ENCODE measurements at places on chromosomes 6 and 20.

DNA sequence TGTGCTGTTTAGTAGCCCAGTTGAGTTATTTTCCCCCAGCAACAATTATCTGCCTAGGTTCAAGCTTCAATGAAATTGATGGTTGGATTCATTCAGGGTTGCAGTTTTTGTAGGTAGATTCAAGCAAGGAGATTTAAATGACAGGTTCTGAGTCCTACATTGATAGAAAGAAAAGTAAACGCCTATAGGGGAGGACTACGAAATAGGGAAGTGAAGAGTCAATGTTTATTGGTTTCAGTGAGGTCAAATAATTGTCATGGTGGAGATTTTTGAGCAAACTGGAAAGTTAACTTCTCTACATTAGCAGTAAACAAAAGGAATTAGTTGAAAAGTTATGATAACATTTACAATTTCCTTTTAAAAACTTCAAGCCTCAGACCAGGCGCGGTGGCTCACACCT, 734 bp upstream of the WFDC13 start:
- no peak for DNase-seq

- no peak for DNase-seq
Measured at GRCh38 chr20:2455771-2456497, 14.7 kb downstream of the SNRPB start.

- DNase-seq: no peak
Measured at GRCh38 chr6:125863023-125863422, 72.3 kb downstream of the NCOA7 start.

DNA sequence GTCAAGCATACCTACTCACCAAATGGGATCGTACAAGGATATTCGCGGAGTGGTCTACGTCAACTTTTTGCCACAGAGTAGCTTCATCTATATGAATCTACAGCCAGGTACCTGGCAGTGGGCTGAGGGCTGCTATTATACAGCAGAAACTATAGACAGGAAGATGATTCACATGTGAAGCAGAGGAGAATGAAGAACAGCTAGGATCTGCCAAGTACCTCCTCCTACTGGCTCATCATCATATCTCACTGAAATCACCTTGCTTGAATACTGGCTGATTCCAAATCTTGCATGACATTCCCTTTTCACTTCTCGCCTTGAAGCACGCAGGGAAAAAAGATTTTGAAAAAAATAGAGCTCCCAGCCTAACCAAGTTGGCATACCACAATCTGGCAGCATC, 488.7 kb upstream of the NRSN1 start:
- DNase-seq: no peak

DNA sequence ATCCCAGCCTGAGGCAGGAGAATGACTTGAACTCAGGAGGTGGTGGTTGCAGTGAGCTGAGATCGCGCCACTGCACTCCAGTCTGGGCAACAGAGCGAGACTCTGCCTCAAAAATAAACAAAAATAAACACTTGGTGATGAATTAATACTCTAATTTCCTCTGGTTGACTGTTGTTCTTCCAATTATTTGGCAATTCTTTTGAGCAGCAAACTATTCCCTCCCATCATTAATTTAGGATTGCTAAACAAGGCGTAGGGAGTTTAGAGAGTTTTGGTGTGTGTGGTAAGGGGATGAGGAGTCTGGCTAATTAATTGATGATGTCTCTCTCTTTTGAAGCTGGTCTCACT, 2.7 kb upstream of the ID1 start:
- no peak for DNase-seq

DNA sequence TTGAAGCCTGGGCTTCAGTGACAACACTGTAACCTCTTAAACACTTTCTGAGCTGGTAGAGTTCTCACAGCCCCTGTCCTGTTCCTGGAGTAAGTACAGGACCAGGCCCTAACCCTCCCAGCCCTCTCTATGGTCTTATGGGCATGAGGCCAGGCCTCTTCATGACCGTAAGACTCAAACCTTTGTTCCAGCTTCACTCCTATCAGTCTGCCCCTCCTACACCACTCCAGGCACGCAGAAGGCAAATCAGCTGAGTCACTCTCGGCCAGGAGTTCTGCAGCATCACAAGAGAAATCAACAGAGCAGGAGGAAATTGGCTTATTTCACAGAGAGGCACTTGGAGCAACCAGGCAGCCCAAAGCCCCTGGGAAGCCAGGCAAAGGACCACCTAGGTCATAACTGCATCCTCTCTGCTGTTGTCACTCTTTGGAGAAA, 25.3 kb upstream of the CHD6 start:
- DNase-seq: peak; percentile 86

- DNase-seq: no peak
Measured at GRCh38 chr6:7528565-7528964, 12.9 kb upstream of the DSP start.

- DNase-seq: peak; percentile 67
Measured at GRCh38 chr20:63461104-63461763, 11.2 kb downstream of the KCNQ2 start.

DNA sequence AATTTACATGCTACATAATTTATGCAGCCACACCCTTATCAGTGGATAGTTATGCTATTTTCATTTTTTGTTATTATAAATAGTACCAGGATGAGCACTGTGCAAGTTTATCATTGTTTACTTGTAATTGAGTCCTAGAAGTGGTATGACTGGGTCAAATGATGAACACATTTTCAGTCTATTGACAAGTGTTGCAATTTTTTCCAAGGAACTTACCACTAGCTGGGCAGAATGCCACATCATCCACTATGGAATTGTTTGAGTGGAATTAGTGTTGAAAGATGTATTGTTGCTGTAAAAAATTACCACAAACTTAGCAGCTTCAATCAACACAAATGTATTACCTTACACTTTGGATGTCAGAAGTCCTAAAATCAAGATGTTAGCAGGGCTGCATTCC, 38.1 kb upstream of the OPN5 start:
- no peak for DNase-seq

DNA sequence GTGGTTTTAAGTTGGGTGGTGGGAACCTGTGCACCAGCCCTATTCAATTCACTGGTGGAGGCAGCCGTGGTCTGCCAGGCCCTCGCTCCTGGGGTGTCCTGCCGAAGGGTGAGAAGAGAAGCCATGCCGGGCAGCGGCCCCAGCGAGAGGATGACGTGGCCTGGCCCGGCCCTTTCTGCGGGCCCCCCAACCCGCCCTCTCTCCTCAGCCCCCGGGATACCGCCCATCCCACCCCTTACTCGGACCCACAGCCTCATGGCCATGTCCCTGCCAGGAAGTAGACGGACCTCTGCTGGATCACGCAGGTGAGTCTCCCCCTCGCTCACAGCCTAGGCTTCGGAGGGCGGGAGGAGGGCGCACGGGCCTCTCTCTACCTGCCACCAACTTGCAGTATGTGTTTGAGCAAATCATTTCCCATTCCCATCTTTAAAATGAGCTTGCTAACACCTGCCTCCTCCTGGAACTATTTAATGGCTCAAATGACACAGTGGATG, 30.1 kb downstream of the SNPH start:
- no peak for DNase-seq

- no peak for DNase-seq
Measured at GRCh38 chr6:157741948-157742556, 81.0 kb upstream of the SNX9 start.

DNA sequence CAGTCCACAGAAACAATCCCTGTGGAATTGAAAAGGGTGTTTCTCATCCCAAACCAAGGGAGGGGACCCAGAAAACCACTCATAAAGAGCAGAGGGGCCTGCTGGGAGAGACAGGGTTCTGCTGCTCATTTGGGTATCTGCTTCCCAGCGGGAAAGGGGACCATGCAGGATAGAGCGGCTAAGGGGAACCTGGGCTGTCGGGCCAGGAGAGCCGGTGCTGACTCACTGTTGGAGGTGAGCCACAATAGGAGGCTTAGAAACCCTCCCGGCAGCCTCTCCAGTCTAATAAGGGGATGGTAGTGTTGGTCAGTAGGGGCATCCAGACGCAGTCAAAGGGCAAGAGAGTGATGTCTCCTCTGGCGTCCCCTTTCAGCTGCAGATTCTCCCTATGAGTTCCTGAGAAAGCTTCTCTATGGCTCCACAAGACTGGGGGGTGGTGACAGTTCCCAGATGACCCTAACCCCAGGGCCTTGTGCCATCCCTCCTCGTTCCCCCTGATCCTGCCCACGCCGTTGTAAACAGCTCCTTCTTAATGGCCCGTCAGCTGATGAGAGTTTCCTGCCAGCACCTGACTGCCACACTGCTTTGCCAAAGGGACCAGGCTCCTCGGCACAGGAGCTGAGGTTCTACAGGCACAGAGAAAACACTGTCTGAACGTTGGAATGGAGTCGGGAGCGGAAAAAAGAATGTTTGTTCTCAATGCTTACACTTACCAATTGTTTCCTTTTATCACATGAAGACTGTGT, 646.1 kb upstream of the DEFB115 start:
- no peak for DNase-seq

- DNase-seq: no peak
Measured at GRCh38 chr6:142696123-142697000, 248.6 kb downstream of the HIVEP2 start.

- no peak for DNase-seq
Measured at GRCh38 chr6:35014341-35014740, 125.3 kb downstream of the ANKS1A start.

DNA sequence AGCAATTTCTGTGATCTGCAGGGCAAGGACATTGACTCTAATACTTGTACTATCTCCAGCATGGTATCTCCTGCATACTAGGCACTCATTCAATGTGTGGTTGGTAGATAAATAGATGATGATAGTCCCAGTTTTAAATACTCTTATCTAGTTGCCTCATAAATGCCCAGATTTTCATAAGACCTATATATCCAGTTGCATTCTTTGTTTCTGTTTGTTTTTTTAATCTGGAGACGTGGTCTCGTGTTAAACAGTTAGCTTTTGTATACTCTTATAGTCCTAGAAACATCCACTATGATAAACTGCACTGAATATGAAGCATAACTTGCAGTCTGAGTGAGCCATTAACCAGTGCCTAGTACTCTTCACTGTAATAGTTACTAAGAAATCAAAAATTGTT, 35.5 kb upstream of the SUMO4 start:
- no peak for DNase-seq

- DNase-seq: no peak
Measured at GRCh38 chr6:110147870-110148269, 31.6 kb downstream of the WASF1 start.

DNA sequence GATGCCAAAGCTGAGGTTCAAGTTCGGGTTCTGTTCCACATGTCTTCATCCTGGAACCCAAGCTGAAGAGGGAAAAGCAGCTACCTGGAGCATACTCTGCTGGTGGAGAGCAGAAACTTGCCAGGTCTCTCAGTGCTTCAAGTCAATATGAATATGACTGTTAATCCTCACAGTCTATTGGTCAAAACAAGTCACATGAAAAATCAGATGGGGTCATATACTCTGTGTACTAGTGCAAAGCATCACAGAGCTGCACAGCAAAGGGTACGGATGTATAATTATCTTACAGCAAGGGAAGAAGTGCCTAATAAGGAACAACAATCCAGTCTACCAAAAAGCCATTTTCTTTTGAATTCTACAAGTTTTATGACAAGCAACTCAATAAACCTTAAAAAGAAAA, 11.6 kb downstream of the NCOA7 start:
- DNase-seq: no peak

- DNase-seq: no peak
Measured at GRCh38 chr6:90035047-90035723, 140.9 kb downstream of the GJA10 start.

DNA sequence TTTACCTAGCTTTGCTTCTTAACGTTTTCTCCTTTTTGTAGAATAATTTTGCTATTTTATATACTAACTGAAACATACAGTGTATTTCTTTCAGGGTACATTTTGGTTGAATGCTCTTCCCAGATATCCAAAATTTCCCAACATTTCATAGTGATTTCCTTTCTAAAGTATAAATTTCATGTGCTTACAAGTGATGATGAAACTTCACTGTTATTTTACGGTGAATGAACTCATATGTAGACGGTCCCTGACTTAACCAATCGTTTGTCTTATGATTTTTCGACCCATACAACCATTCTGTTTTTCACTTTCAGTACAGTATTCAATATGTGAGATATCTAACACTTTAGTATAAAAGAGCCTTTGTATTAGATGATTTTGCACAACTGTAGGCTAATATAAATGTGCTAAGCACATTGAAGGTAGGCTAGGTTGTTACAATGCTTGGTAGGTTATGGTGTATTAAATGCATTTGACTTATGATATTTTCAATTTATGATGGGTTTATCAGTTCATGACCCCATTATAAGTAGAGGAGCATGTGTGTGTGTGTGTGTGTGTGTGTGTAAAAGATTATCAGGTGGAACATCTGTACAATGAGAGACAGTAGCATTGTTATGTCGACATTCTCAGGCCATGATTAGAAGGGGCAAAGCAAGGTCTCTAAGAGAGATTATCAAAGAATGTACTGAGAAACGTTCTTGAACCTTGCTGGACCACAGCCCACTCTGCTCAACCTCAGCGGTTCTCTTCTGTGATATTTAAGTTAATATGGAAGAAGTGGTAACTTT, 20.9 kb downstream of the HIVEP1 start:
- no peak for DNase-seq

DNA sequence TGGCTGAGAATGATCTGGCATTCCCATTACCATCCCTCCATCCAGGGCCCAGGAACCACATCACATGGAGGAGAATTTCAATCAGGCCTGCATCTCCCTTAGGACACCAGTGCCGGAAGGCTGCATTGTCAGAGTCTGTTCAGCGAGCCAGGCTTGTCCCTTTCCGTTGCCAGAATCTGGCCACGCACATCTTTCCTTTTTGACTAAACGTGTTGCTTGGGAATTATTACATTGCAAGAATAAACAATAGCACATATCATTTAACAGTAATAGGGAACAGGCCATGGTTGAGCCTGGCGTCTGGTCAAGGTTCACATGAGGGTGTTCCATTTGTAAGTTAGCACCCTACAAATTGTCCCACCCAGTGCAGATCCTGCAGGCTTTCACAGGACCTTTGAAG, 42.8 kb downstream of the SOBP start:
- no peak for DNase-seq

DNA sequence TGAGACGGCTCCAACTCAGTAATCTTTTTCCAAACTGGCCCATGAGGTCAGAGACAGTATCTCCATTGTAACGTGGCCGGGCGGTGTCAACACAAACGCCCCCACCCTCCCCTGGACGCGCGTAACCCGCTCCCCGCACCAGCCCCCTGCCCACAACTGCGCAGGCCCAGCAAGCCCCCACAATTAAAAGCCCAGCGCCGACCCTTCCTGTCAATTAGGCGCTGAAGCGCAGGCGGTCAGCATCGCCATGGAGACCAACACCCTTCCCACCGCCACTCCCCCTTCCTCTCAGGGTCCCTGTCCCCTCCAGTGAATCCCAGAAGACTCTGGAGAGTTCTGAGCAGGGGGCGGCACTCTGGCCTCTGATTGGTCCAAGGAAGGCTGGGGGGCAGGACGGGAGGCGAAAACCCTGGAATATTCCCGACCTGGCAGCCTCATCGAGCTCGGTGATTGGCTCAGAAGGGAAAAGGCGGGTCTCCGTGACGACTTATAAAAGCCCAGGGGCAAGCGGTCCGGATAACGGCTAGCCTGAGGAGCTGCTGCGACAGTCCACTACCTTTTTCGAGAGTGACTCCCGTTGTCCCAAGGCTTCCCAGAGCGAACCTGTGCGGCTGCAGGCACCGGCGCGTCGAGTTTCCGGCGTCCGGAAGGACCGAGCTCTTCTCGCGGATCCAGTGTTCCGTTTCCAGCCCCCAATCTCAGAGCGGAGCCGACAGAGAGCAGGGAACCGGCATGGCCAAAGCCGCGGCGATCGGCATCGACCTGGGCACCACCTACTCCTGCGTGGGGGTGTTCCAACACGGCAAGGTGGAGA, at the start of the genes HSPA1A and HSPA1L:
TSS of gene HSPA1A (plus strand) at position 519 of the 814 bp plus-strand sequence. CDS start at position 733, 214 bp downstream.
TSS of gene HSPA1L (minus strand) at position 259 of the 814 bp plus-strand sequence. CDS start 3,311 bp downstream, outside the sequence.
- DNase-seq: peak; percentile 99

Data from ELF-1 (cell line).